ENCODE measurements at places on chromosomes 12 and 14.

DNA sequence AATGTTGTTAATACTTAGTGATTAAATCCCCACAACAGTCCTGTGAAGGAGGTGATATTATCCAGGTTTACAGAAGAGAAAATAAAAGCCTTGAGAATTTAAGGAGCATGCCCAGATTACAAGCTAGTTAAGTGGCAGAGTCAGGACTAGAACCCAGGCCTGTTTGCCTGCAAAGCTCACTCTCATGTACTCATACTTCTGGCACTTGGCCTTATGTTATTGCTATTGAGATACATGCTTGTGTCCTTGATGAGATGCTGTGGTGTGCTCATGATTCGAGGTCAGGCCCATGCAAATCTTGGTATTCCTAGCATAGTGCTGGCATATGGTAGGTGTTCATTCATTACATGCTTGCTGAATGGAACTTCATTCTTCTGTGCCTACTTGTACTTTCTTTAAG, 7.6 kb upstream of the EID3 start:
- DNase-seq = no peak

GRCh38 chr14:85438481-85438942, 91.4 kb upstream of the FLRT2 start:
- no peak for DNase-seq

DNA sequence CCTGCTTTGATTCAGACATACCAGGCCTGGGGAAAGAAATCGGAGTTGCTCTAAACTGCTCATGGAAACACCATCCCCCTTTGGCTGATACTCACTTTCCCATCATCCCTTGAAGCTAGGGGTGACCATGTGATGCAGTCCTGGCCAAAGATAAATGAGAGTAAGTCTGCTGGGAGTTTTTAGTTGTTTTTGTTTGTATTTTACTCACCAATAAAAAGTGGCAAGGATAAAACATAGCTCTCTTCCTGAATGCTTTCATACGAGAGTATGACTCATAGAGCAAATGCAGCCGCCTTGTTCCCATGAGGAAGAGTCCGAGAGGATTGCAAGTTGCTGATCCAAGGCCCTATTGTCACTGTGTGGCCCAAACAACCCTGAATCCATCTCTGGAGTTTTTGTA, 126.4 kb upstream of the TMEM132C start:
- no peak for DNase-seq

DNA sequence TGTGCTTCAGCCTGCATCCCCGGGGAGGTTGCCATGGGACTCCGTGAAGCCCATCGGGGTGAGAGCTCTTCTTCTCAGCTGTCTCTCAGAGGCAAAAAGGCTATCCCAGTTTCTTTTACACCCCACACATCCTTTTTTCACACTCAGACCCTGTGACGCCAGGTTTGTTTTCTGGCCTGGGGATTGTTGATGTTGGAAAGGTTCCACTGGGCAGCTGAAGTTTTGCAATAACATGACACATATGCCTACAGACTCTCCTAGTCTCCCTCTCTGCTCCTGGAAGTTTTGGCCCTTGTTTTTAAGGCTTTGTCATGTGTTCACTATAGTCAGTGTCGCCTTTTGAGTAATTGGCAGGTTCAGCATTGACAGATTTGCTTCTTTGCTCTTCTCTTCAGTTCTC, 118.6 kb downstream of the SMOC1 start:
- DNase-seq = no peak

DNA sequence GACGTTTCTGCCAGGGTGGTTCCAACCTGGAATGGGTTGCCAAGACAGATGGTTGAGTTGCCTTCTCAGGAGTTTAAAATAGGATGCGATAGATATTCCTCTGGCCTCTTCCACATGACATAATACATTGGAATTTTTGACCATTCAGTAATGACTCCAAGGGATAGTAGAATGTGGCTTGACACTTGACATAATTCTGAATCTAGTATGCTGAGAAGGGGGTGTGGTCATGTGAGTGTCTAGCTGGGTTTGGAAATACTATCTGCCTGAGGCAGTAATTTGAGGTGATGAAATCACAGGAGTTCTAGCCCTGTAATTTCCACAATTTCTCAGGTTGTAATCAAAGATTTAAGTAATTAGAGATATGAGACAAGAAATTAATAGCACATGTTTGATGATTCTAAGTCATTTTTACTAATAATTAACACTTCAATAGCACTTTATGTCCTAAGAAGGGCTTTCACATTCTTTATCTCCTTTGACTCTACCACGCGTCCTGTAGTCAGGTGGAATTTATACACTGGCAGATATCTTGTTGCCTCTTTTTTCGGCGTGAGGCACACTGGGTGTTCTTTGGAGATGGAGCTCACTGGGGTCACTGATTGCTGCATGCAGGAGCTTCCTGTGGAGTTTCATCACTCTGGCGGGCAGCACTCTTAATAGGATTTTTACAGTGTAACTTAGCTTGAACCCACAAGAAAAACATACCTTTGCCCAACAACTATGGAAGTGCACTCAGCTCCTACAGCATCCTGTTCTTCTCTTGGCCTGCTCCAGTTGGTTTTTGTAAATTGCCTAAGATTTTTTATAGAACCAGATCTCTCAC, 3.2 kb upstream of the AMIGO2 start:
- DNase-seq = no peak

DNA sequence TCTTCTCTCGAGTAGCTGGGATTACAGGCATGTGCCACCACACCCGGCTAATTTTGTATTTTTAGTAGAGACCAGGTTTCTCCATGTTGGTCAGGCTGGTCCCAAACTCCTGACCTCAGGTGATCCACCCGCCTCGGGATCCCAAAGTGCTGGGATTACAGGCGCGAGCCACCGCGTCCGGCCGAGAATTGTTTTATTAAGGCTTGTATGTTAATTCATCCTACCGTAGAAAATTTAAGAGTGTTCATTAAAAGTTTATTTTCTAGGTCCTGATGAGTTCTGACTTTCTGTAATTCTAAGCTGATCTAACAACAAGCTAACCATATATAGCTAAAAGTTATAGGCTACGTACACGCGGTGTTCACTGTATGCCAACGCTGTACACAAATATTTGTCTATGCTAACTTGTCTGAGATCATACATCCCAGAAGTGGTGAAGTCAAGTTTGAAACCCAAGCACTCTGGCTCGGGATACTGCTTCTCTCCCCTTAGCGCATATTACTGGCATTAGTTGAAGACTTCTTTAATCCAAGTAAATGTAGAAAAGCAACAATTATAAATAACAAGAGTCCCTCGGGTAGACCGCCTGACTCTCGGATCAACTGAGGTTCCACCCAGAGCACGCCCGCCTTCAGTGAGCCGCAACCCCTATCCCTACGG, 570 bp upstream of the MRPS35 start:
- no peak for DNase-seq

DNA sequence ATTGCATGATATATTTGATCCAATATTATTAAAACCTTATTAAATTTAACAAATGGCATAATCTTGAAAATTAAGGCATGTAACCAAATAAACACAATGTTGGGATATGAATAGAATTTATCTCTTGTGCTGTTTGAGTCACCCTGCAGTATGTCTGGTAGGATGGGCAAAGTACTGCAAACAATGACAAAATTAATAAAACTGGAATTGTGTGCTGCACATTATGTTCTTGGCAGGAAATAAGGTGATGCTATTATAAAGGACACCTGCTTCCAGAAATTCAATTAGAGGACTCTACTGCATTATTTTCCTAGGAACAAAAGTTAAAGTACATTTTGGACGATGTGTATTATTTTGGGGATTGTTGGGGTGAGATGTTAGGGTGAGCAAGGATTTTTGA, 132.7 kb downstream of the PPFIA2 start:
- DNase-seq = no peak

DNA sequence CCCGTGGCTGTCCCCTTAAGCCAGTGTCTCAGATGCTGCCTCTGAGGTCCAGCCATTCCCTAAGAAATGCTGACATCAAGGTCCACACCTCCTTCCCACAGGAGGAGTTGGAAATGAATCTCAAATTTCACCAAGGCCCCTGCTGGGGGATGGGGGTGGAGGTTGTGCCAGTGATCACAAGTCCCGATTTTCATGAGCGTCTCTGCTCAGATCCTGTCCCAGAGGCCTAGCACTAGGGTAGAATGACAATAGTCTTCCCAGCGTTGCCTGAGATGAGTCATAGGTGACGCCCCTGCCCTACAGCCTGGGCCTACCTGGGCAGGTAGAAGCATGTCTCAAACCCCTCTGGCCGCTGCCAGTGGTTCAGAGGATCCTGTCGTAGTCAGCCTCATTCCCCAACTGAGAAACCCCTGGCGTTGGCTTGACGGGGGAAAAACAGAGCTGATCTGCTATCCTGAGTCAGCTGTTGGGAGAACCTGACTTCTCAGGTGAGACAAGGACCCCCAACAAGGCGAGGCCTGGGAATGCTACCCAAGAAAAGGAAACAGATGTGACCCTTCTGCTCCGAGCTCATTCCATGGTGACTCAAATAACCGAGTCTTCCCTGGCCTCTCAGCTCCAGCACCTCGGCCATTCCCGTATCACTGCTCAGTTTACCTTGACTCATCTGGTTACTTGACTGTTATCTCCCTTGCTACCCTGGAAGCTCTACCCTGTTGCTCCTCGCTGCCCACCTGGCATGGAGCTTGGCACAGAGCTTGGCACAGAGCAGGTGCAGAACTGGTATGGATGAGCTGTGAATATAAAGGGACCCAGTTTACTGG, 21.8 kb upstream of the SPPL3 start:
- no peak for DNase-seq

GRCh38 chr14:88323086-88323522, at the start of gene KCNK10:
Gene KCNK10 (minus strand): TSS chr14:88323269. CDS start chr14:88322798, 471 bp downstream.
- peak; percentile 9 for DNase-seq

All from endothelial cell (in vitro differentiated cells).